ENCODE measurements at places on chromosomes 6 and 20.

GRCh38 chr6:13454286-13455221 lies 32.8 kb downstream of the GFOD1 start:
- DNase-seq, result no peak

- no peak for DNase-seq
Measured at GRCh38 chr20:18362916-18363315, 74.6 kb downstream of the ZNF133 start.

DNA sequence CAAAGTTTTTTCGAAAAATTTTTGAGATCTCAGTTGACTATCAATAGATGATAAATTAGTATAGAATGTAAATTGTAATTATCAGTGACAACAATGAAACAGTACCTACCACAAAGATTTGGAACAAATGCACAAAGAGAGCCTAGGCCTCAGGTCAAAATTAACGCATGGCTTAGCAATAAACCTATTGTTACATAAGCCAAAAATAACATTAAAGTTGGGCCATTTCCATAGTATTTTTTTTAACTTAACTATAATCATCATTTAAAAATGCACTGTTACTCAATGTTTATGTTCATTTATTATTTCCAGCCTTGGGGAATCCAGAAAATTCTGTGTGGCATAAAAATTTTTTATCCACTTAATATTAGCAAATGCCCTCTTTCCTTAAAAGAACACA lies 117.0 kb downstream of the EPB41L2 start:
- DNase-seq, result no peak

DNA sequence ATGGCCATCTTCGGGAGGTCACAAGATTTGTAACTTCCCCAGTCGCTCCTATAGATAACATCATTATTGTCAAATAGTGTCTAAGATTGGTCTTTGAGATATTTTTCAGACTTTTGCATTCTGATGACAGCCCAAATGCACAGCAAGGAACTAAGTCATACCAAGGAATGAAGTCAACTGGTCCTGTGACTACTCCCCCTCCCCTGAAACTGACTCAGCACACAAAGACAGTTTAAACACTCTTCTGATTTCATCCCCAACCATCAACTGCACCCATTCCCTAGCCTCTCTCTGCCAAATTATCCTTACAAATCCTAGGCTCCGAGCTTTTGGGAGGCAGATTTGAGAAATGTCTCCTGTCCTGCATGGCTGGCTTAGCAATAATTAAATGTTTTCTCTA lies 139.4 kb downstream of the HS3ST5 start:
- no peak for DNase-seq

- DNase-seq, result no peak
Measured at GRCh38 chr6:27129095-27129815, 118.2 kb upstream of the PRSS16 start.

GRCh38 chr6:45803071-45803470 lies 212.6 kb downstream of the CLIC5 start:
- DNase-seq, result no peak

DNA sequence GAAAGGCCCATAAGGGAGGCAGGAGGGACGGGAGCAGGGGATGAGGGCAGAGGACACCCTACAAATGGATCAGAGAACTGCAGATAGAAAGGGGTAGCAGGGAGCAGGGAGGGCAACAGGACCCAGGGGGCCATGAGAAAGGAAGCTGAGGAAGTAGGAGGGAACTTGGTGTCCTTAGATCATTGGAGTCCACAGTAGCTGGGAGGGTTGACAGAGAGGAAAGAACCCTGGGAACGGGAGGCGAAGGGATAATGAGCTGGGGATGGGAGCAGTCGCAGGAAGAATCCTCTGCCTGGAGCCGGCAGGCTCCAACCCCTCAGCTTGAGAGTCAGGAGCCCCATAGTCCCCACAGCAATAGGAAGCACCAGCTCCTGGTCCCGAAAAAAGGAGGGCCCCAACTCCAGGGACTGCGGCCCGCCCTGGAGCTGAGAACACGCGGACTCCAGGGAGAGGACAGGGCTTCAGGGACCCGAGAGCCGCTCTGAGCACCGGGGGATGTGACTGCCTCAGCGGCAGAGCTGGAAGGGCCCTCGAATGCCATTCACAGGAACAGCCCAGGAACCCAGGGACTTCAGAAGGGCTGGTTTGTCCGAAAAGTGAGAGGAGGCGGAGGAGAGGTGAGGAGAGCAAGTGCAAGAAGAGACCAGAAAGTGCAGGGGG lies 32.7 kb downstream of the HLA-A start:
- no peak for DNase-seq

DNA sequence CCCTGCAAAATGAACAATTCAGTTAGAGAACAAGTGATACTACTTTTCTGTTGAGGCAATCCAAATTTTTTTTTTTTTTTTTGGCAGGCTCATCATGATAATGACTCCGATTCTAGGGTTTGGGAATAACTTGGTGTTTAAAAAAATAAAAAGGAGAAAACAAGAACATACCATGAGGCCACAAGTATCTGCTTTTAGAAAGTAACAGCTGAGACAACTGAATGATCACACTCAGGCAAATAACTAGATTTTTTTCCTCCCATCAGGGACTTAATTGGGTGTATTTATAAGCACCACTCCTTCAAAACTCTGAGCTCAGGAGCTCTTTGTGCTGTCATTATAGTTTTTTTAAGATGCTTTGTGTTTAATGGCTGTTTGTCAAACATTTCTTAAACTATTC lies 29.6 kb downstream of the PAK5 start:
- no peak for DNase-seq

DNA sequence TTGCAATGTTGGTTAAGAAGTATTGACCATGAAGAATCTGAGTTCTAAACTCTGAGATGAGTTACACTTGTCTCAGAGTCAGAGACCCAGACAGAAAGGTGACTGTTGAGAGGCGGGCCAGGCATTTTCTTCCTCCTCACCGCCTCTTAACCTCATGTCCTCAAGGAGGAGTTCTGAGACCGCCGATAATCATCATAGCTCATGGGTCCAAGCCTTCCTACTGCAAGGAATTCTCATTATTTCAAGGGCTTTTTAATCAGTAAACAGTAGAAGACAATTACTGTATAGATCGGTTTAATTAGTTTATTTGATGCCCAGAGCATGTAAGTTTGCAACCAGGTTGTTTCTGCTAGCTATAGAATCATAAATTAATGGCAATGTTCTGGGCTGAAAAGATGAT lies 382.4 kb upstream of the MMS22L start:
- DNase-seq, result no peak

- DNase-seq, result peak; percentile 82
Measured at GRCh38 chr6:27752038-27752885, 159.9 kb downstream of the OR2B2 start.

- no peak for DNase-seq
Measured at GRCh38 chr20:9500121-9500520, 14.3 kb upstream of the LAMP5 start.

DNA sequence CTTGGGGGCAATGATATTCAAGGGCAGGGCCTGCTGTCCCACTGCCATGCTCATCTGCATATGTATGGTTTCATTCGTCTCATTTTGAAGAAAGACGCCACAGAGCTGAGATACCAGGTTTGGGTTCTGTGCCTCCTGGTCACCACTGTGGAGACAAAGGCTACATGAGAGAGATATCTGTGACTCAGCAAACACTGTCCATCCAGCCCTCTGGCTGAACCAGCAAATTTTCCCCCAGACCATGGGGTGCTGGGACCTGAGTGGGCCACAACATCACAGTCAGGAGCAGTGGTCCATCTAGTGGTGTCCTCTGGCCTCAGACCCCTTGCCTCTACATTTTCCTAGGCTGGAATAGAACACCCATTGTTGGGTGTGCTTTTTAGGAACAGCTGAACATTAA lies at the start of gene MAS1L:
Gene MAS1L (minus strand): TSS at position 297 of the 400 bp plus-strand sequence. CDS start 54 bp downstream, at position 243.
- DNase-seq, result no peak

- DNase-seq, result no peak
Measured at GRCh38 chr6:75230484-75231325, 12.9 kb downstream of the COX7A2 start.

GRCh38 chr20:1724901-1725300 lies 67.3 kb upstream of the SIRPG start:
- DNase-seq, result no peak

- peak; percentile 25 for DNase-seq
Measured at GRCh38 chr6:157946865-157947532, 34.7 kb upstream of the SYNJ2 start.

GRCh38 chr6:156825475-156825874 lies 48.3 kb downstream of the ARID1B start:
- DNase-seq, result no peak

- DNase-seq, result no peak
Measured at GRCh38 chr6:112018619-112019416, 35.1 kb upstream of the CCN6 start.

DNA sequence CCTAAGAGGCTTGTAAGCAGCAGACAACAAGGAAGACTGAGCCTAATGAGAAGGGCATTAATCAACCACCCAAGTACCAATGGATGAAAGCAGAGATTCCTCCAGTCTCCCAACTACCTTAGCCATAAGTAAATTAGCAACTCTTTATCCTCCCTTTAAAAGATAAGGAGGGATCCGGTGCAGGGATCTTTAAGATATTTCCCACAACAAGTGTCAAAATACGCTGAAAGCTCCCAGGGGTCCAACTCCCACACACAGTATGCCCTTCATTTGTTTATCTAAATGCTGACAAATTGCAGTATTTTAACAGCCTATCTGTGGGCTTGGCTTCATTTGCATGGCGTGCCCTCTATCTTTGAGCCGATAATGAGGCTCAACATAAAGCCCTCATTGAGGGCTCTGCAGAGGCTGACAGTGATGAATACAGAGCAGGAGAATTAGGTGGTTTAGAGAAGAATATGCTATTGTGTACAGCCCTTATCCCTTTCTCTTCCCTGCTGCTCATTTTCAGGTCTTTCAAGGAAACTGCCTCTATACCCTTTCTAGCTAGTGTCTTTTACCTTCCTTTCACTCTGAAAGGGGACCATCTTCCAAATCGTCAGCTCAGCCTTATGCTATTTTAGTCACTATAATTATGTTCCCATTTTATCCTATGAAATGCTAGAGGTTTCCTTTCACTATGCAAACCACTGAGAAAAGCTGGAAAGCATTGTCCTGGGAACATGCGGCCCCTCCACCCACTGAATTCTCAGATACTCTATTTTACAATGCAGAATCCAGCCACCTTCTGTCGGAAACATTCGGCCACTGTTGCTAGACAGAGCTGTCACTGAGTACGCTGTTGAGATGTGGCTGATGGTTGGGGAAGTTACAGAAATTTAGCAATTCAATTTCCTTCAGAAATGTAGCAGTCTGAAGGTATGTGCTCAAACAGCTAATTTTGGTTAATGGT lies 575.2 kb upstream of the JAG1 start:
- DNase-seq, result no peak

DNA sequence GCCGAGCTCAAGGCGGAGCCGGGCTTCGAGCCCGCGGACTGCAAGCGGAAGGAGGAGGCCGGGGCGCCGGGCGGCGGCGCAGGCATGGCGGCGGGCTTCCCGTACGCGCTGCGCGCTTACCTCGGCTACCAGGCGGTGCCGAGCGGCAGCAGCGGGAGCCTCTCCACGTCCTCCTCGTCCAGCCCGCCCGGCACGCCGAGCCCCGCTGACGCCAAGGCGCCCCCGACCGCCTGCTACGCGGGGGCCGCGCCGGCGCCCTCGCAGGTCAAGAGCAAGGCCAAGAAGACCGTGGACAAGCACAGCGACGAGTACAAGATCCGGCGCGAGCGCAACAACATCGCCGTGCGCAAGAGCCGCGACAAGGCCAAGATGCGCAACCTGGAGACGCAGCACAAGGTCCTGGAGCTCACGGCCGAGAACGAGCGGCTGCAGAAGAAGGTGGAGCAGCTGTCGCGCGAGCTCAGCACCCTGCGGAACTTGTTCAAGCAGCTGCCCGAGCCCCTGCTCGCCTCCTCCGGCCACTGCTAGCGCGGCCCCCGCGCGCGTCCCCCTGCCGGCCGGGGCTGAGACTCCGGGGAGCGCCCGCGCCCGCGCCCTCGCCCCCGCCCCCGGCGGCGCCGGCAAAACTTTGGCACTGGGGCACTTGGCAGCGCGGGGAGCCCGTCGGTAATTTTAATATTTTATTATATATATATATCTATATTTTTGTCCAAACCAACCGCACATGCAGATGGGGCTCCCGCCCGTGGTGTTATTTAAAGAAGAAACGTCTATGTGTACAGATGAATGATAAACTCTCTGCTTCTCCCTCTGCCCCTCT lies 1.1 kb downstream of the CEBPB start:
- DNase-seq, result no peak

- no peak for DNase-seq
Measured at GRCh38 chr20:7459083-7459482, 481.2 kb downstream of the HAO1 start.

GRCh38 chr6:109420751-109421150 lies 19.7 kb downstream of the PPIL6 start:
- no peak for DNase-seq

DNA sequence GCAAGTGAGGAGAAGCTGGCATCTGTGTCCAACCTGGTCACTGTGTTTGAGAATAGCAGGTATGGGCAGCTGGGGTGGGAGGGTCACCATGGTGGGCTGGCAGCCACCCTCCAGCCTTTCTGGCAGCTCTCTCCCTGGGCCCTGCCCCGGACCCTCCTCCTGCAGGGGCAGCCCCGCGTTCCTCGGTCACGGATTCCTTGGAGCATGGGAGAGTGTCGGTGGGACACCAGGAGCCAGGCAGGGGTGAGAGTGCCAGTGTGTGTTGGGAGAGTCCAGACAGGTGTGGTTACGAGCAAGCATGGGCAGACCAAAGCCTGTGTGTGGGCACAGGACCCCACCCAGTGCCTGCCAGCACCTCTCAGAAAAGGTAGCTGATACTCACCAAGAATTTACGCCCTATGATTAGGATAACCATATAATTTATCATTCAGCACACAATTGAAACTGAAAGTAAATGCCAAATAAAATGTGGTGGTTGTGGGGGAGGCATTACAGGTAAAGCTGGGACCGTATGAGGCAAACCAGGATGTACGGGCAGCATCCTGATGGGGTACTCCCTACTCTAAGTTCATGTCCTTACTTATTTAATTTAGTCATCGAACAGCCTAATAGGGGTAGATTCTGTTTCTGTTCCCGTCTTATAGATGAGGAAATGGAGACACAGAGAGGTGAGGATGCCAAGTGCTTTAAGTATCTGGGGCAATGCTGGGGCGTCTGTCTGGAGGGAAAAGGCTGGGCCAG lies 542 bp downstream of the FGD2 start:
- no peak for DNase-seq

DNA sequence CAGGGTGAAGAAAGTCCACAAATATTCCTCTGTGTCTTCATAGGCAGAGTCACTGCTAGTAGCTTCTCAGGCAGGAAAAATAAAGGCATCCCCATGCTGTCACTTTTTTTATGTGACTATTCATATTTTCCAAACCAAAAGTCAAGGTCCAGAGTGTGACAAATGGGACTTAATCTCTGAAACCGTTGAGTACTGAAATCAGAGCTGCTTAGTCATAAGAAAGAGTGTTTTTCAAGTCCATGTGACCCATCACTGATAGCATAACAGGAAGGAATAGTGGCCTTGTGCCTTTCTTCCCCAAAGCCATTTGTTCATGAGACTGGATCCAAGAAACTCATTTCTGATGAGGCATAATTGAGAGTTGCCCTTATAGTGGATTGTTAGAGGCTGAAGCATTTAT lies 210.3 kb upstream of the TSHZ2 start:
- no peak for DNase-seq

GRCh38 chr20:8151372-8151771 lies 19.3 kb downstream of the PLCB1 start:
- no peak for DNase-seq

GRCh38 chr20:34345402-34345736 lies 17.7 kb upstream of the ITCH start:
- no peak for DNase-seq

All from Panc1 (cell line).